ELR (cell line): ENCODE measurements at places on chromosomes 1 and 21.

GRCh38 chr1:93700532-93701469, 19.2 kb upstream of the BCAR3 start:
- DNase-seq = no peak

- DNase-seq = no peak
Observed at GRCh38 chr1:1144843-1145546, 28.7 kb upstream of the TTLL10 start.

DNA sequence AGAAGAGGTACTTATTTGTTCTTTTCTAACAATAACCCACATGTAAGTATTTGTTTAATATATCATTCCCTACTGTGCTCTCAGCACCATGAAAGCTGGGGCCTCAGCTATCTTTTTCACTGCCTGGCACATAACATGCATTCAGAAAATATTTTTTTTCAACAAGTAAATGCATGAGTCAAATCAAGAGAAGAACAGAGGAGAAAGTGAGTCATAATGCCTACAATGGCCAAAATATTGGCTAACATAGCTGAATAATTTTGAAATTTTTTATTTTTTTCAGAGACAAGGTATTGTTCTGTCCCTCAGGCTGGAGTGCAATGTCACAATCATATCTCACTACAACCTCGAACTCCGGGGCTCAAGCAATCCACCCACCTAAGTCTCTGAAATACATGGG, 252.2 kb upstream of the ADAMTS5 start:
- DNase-seq = peak; percentile 68

DNA sequence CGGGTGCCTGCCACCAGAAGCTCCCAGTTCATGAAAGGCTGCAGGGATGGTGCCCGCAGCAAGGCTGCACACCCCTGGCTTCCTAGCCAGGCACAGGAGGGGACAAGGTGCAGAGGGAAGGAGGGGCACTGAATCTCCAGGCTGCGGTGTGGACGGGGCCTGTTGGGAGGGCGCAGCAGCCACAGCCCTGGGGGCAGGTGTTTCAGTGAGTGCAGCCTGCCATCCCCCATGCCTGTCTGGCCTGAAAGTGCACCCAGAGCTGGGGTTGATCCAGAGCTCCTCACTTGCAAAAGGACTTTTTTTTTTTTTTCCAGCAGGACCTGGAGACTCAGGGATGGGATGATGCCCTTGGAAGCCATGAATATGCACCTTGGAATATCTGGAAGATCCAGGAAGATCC, 153.7 kb upstream of the C1orf174 start:
- DNase-seq = no peak

DNA sequence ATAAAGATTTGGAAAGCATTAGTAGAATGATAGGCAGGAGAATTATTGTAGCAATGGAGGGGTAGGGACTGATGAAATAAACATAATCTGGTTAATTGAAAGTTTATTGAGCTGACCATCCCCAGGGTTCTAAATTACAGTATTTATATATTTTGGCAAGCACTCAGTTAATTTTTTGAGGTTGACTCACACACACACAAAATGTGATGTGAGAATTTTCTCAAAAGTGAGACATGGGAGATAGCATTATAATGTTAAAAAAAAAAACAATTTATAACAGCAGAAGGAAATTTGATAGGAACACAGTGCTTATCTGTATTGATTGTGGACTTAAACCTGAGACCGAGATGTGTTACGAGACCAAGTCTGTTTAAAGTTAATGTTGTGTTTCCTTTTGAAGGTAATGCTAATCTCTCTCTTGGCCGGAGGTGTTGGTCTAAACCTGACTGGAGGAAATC, 24.6 kb downstream of the TRIM45 start:
- DNase-seq = no peak

DNA sequence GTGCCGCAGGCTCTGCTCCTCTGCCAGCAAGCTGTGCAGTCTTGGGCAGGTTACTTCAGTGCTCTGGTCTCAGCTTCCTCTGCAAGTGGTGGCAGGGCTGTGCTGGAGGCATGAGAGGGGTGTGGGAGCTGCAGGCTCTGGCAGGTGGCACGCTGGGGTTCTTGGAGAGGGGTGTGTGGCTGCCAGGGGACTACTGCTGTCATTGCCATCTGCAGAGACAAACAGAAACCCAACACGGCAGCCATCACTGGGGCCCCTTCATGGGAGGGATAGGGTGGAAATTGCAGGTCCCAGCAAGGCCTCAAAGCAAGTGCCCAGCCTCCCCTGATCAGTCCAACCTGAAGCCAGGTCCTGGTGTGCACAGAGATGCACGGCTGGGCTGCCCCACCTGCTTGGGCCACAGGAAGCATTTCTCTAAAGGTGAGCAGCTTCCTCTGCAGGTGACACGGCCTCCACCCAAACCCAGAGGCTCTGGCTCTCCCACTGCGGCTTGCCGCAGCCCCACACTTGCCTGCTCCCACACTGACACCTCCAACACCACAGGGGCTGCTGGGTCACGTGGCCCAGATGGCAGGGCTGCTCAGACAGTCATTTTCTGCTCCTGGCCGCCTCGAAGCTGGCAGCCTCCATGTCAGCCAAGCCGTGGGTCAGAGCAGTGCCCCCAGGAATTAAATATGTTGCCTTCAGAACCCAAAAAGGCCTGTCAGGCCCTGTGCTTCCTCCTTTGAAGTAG, 4.1 kb upstream of the COL6A2 start:
- no peak for DNase-seq

DNA sequence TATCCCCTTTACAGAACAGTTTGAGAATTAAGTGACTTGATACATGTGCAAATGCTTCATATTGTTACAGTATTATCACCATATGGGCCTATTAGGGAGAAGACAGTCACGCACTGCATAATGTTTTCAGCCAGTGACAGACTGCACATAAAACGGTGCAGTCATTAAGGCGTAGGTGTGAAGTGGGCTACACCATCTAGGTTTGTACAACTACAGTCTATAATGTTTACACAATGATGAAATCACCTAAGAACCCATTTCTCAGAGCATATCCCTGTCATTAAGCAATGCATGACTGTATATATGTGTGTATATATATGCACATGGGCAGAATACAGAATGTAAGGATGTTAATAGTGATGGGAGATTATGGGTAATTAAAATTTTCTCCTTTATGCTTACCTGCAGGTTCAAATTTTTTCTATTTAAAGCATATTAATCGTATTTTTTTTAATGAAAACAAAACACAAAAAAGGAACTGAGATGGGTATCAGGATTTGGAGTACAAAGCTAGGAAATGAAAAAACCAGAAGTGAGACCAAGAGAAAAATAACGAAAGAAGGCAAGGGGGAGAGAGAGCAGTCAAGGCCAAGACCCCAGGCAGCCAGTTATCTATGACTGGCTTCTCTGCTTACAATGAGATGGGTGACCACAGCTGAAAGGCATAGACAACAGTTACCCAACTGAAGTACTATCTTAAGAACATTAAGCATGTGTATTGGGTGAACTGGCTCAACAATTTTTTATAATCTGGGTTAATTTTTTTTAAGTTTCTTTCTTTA, 122.9 kb upstream of the DAB1 start:
- no peak for DNase-seq

GRCh38 chr1:181485287-181486097, 2.2 kb downstream of the CACNA1E start:
- DNase-seq = no peak

GRCh38 chr1:233132445-233132844, 163.1 kb downstream of the PCNX2 start:
- no peak for DNase-seq

DNA sequence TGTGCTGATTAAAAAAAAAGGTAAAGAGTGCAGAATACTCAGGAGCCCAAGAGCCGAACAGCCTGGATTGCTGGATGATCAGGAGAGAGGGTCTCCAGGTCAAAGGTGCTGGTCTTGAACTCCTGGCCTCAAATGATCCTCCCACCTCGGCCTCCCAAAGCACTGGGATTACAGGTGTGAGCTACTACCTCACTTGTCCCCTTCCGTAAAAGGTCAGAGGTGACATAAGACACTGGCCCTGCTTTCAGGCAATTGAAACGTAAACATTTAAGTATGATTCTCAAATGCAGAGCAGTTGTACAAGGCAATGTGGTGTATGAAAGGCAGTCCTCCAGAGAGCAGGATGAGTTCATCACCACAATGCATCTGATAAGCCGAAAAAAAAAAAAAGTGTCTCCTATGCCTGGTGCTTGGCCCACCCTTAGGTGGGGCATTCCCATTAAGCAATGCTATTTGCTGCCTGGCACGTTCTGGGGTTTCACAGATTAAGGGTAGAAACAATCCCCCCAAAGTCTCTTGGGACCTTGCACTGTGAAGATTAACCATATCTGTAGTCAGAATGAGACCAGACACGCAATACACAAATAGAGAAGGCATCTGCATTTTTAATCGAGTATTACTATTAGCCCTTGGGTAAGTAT, 47.7 kb downstream of the PARP1 start:
- no peak for DNase-seq

DNA sequence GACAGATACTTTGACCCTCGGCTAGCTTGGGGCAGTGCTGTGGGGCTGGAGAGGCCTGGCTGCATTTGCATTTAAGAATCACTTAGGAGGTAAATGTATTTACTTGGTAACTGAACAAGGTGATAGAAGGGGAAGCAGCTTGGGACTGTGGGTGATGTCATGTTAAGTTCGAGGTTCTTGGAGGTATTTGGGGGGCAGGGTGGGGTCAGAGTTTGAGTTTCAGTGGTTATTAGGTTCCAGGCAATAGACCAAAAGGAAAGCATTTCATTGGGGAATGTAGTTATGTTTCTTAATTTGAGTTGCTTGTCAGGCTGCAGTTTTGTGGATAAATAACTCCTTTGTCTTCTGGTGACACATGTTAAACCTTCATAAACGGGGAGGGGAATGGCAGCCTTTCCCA, 2.4 kb upstream of the FAM78B start:
- no peak for DNase-seq

- no peak for DNase-seq
Observed at GRCh38 chr1:95093296-95093695, 20.5 kb upstream of the ALG14 start.

GRCh38 chr1:23624440-23624839, 65.1 kb upstream of the ID3 start:
- DNase-seq = peak; percentile 16

DNA sequence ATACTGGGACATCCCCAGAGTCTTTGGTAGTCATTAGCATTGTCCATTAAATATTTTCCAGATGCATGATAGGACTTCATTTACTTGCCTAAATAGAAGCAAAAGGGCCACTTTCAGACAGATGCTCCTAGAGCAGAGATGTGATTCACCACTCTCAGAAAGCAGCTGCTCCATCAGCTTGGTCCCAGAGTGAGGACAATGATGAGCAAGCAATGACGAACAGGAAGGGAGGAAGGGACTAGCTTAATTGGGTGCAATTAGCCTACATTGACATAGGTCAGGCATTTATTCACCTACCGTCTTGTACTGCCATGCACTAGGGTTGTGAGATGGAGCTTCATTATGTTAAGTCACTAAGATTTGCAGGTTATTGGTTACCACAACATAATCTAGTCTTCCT, 85.1 kb upstream of the PLXNA2 start:
- DNase-seq = peak; percentile 35

DNA sequence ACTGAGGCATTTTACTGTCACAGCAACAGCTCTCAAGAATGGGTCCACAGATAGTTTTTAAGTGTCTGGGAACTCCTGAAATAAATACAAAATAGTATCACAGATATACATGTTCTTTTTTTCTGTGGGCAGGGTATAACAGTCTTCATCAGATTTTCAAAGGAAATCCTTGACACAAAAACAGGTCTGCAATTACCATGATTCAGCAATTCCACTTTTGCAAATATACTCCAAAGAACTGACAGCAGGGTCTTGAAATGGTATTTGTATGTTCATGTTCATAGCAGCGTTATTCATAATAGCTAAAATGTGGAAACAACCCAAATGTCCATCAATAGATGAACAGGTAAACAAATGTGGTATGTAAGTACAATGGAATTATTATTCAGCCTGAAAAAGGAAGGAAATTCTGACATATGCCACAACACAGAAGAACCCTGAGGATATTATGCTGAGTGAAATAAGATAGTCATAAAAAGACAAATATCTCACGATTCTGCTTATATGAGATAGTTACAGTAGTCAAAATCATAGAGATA, 85.0 kb downstream of the EPS15 start:
- DNase-seq = no peak

GRCh38 chr21:36563341-36563926, 83.5 kb upstream of the CLDN14 start:
- no peak for DNase-seq

DNA sequence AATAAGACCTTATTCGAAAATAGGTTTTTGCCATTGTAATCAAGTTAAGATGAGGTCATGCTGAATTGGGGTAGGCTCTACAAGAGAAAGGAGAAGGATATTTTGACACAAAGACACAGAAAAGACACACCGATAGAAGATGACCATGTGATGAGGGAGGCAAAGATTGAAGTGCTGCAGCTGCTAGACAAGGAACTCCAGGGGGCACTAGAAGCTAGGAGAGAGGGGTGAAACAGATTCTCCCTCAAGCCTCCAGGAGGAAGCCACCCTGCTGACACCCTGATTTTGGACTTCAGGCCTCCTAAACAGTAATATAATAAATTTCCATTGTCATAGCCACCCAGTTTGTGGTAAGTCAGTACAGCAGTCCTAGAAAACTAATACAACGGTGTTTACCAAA, 506.8 kb upstream of the CAMK1G start:
- DNase-seq = peak; percentile 64

- no peak for DNase-seq
Observed at GRCh38 chr1:210626341-210626740, 297.6 kb downstream of the HHAT start.

- DNase-seq = peak; percentile 63
Observed at GRCh38 chr21:44965251-44966022, 25.6 kb downstream of the SLX9 start.

DNA sequence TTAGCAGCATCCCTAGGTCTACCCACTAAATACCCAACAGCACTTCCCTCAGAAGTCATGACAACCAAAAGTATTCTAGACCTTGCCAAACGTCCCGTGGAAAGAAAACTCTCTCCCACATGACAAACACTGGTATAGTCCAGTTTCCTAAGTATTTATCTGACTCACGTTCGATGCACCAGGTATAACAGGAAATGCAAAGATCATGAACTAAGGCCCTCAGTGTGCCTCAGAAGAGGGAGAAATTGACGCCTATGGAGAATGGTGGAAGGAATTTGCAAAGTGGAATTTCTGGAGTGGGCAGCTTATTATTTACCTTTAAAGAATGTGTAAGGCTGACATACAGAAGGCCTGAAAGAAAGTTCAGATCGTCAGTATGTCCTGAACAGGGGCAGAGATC, 523.6 kb upstream of the DAB1 start:
- DNase-seq = no peak

DNA sequence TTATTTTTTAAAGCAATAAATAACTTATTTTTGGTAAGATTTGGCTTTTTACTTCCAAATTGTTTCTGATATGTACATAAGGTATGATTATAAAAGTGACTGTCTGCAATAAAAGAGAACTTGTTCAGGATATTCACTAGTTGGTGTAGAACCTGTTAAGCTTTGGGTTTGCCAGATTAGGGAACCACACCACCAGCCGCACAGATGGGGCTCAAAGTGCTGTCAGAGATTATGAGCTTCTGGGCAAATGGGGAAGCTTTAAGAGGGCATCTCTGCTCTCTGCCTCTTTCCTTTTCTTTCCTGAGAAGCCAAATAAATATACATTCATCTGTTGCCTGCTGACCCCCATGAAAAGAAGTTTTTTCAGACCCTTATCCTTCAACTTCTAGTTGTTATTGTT, 25.4 kb downstream of the IVNS1ABP start:
- no peak for DNase-seq
